ENCODE measurements at places on chromosomes 2 and 18. TPM values are rescaled to one million over a fixed set of nuclear protein-coding genes. Genes with fewer than 3 reads are reported as not detected.

- no peaks in the 10 kb centered on the region for H3K36me3 ChIP-seq
- H3K27ac ChIP-seq, result no peak overlapping the region
- no peak for DNase-seq
- no peak overlapping the region for H3K4me3 ChIP-seq
- H3K27me3 ChIP-seq, result no peaks in the 10 kb centered on the region
These were observed 61.0 kb downstream of the MYT1L start for GRCh38 chr2:2269989-2270562.

GRCh38 chr2:164840930-164841718 lies 499 bp downstream of the COBLL1 start:
- H3K4me1 ChIP-seq, result no peaks in the 10 kb centered on the region
- peaks cover 6% of the 10 kb centered on the region for H3K27me3 ChIP-seq

DNA sequence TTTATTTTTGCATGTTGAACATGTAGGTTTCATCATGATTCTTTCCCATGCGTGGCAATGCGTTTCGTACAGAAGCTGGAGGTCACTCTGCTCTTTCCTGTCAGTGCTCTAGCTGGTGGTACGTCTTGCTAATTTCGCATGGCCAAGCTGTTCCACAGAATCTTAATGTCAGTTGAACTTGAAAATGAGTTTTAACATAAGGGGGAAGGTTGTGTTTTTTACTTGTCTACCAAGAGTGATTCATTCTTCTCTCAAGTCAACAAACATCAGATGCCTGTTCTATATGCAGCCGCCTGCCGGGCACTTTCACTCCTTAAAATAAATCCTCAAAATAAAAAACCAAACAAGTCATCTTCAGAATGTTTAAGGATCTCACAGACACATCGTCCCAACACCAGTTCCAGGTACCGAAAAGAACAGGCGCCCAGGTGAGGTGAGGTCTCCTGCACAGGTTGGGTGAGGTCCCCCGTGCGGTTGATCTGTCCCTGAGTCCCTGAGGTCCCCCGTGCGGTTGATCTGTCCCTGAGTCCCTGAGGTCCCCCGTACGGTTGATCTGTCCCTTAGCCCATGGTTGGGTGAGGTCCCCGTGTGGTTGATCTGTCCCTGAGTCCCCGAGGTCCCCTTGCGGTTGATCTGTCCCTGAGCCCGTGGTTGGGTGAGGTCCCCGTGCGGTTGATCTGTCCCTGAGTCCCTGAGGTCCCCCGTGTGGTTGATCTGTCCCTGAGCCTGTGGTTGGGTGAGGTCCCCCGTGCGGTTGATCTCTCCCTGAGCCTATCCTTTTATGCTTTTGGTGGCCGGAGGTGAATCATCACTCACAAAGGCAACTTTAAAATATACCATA lies 57.0 kb upstream of the KCNG2 start:
- no peak overlapping the region for H3K27ac ChIP-seq
- H3K4me1 ChIP-seq, result no peaks in the 10 kb centered on the region
- H3K36me3 ChIP-seq, result peaks cover 51% of the 10 kb centered on the region
- H3K27me3 ChIP-seq, result no peaks in the 10 kb centered on the region

DNA sequence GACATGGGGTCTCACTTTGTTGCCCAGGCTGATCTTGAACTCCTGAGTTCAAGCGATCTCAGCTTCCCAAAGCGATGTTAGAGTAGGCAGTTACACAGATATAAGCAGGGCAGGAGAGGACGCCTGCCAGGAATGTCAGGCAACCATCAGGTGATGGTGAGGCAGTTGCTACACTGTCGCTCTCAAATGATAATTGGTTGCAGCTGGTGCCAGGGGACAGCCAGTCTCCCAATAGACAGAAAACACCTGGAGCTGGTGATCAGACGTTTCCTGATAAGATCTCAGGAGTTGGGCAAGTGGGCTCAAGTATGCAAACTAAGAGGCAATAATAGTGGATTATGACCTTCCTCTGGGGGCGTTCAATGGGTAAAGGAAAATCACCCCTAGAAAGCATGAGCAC lies 163.1 kb upstream of the RGPD4 start:
- DNase-seq, result no peak
- no peaks in the 10 kb centered on the region for H3K36me3 ChIP-seq
- no peaks in the 10 kb centered on the region for H3K27me3 ChIP-seq
- no peak overlapping the region for H3K4me3 ChIP-seq

- no peaks in the 10 kb centered on the region for H3K36me3 ChIP-seq
- DNase-seq, result no peak
- no peak overlapping the region for H3K4me3 ChIP-seq
These were observed 43.0 kb upstream of the DSG1 start for GRCh38 chr18:31274931-31275330.

DNA sequence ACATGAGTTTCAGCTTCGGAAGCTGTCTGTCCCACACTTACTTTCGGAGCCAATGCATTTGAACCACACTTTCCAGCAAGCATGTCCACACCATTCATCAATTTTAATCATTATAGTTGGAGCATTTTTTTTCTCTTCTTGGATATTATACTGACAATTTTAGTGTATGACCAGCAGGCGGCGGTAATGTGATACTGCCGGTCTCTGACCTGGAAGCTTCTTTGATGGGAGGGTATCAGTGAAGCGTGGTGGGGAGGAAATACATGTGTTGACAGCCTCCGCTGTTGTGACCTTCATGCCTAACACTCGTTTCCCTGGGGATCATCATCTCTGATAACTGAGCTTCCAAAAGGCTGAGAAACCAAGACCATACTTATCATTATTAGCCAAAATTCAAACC lies 231.7 kb downstream of the GBX2 start:
- peaks cover 4% of the 10 kb centered on the region for H3K36me3 ChIP-seq
- peaks cover 21% of the 10 kb centered on the region for H3K4me1 ChIP-seq
- no peak for DNase-seq
- no peaks in the 10 kb centered on the region for H3K27me3 ChIP-seq

GRCh38 chr2:171095014-171095582 lies 65.6 kb downstream of the TLK1 start:
- no peaks in the 10 kb centered on the region for H3K27me3 ChIP-seq
- no peak for DNase-seq
- H3K36me3 ChIP-seq, result 0 out of 2 replicates have a peak, but pooled peaks cover 3% of the 10 kb centered on the region
- H3K27ac ChIP-seq, result no peak overlapping the region

GRCh38 chr2:43210467-43211303 lies 15.7 kb downstream of the ZFP36L2 start:
- no peaks in the 10 kb centered on the region for H3K36me3 ChIP-seq
- H3K27me3 ChIP-seq, result no peaks in the 10 kb centered on the region
- no peak overlapping the region for H3K4me3 ChIP-seq
- peaks cover 8% of the 10 kb centered on the region for H3K4me1 ChIP-seq

- H3K27me3 ChIP-seq, result peaks cover 28% of the 10 kb centered on the region
- H3K36me3 ChIP-seq, result no peaks in the 10 kb centered on the region
- DNase-seq, result peak; percentile 22
- no peak overlapping the region for H3K4me3 ChIP-seq
- H3K27ac ChIP-seq, result no peak overlapping the region
These were observed 259.1 kb upstream of the AGAP1 start for GRCh38 chr2:235234736-235235135.

DNA sequence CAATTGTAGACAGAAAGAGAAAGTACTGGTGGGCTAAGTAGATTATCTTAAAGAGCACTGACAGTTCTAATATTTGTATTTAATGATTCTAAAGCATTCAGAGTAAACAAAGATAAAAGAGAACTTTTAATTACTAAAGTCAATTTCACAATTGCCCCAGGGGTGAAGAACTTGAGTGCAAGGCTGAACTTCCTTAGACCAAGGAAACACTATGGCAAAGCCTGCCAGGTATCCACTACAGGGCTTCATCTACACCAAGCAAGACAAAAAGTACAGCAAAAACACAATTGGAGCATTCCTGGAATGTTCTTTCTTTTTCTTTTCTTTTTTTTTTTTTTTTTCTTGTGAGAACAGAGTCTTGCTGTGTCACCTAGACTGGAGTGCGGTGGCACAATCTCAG lies 46.9 kb upstream of the NDUFV2 start:
- H3K4me3 ChIP-seq, result no peak overlapping the region
- peaks cover 3% of the 10 kb centered on the region for H3K4me1 ChIP-seq
- no peaks in the 10 kb centered on the region for H3K36me3 ChIP-seq
- H3K27me3 ChIP-seq, result no peaks in the 10 kb centered on the region
- no peak overlapping the region for H3K27ac ChIP-seq
- DNase-seq, result no peak

- H3K27me3 ChIP-seq, result no peaks in the 10 kb centered on the region
- no peak for DNase-seq
- no peak overlapping the region for H3K4me3 ChIP-seq
- no peaks in the 10 kb centered on the region for H3K36me3 ChIP-seq
- no peaks in the 10 kb centered on the region for H3K4me1 ChIP-seq
These were observed 33.6 kb upstream of the ZSWIM2 start for GRCh38 chr2:186882511-186883071.

- DNase-seq, result peak; percentile 28
- H3K4me1 ChIP-seq, result peaks cover 3% of the 10 kb centered on the region
- H3K27ac ChIP-seq, result no peak overlapping the region
- no peaks in the 10 kb centered on the region for H3K36me3 ChIP-seq
These were observed 22.7 kb upstream of the INHBB start for GRCh38 chr2:120323214-120323613.

GRCh38 chr2:16656784-16657391 lies 8.7 kb downstream of the CYRIA start:
- DNase-seq, result no peak
- H3K27me3 ChIP-seq, result peaks cover 2% of the 10 kb centered on the region
- H3K4me3 ChIP-seq, result no peak overlapping the region
- H3K4me1 ChIP-seq, result peaks cover 18% of the 10 kb centered on the region
- peaks cover 2% of the 10 kb centered on the region for H3K36me3 ChIP-seq

DNA sequence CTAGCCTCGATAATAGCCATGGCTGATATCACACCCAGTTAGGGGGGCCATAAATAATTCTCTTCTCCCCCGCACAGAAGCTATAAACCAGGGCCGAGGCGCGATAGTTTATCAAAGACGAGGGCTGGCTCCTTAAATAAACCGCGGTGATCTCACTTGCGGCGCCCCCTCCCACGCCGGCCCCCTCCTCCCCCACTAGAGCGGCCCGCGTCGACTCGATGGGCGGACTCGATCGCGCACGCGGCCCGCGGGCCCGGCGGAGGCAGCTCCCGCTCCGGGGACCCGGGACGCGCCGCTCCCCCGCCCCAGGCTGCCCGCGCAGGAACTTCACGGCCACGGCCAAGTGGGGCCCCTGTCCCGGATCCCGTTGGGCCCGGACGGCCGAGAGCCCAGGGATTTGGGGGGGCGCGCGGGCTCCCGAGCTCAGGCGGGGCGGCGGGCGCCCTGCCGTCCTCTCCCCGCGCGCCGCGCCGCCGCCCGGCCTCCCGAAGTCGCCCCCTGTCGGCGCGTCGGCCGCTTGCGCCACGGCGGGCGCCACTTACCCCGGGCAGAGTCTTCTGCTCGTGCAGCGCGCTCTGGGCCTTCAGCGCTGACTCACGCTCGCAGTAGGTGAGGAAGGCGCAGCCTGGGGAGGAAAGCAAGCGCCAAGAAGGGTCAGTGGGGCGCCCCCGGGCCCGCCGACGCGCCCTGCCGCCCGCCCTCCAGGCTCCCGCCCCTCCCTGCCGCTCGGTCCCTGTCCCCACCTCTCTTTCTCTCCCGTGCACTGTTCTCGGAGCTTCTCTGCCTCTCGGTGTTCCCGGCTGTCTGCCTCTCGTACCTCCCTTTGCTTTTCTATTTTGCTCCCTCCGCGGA lies 80.4 kb downstream of the CELF4 start:
- no peak overlapping the region for H3K4me3 ChIP-seq
- no peaks in the 10 kb centered on the region for H3K36me3 ChIP-seq
- peak; percentile 5 for DNase-seq
- no peak overlapping the region for H3K27ac ChIP-seq
- peaks cover 27% of the 10 kb centered on the region for H3K27me3 ChIP-seq

DNA sequence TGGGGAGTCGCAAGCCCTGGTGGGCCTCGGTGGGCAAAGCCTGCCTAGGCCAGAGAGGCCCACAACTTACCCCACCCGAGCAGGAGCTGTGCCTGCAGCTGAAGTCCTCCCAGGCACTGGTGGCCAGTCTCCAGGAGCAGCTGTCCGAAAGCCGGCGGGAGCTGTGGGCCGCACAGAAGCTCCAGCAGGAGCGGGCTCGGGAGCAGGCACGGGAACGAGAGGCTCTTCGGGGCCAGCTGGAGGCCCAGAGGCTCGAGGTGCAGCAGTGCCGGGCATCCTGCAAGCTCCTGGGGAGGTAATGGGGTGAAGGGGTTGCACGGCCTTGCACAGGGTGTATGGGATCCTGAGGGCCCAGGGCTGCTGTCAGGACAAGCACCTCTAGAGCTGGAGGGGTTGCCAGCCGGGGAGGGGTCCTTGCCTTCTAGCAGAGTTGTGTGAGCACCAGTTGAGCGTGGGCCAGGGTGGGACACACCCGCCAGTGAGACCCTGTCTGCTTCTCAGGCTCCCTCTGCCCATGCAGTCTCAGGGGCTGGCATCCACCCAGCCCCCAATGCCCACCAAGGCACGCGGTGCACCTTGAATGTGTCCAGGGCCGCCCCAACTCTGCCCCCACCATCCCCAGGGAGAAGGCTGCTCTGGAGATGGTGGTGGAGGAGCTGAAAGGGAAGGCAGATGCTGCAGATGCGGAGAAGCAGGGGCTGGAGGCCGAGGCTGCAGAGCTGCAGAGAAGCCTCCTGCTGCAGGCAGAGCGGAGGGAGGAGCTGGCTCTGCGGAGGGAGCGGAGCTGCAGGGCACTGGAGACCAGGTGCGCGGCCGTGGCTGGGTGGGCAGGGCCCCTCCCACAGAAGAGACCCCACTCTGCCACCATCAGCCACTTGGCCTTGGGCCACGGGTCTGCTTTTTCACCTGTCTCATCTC lies 27.2 kb downstream of the CROCC2 start:
- peaks cover 27% of the 10 kb centered on the region for H3K27me3 ChIP-seq
- no peak overlapping the region for H3K4me3 ChIP-seq
- H3K27ac ChIP-seq, result no peak overlapping the region
- no peak for DNase-seq

DNA sequence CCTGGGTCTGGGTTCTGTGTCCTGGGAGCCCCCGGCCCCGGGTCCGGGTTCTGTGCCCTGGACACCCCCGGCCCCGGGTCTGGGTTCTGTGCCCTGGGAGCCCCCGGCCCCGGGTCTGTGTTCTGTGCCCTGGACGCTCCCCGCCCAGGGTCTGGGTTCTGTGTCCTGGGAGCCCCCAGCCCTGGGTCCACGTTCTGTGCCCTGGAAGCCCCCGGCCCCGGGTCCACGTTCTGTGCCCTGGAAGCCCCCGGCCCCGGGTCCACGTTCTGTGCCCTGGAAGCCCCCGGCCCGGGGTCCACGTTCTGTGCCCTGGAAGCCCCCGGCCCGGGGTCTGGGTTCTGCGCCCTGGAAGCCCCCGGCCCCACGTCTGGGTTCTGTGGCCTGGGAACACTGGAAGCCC lies 253.9 kb downstream of the TWIST2 start:
- no peak for DNase-seq
- H3K27me3 ChIP-seq, result no peaks in the 10 kb centered on the region
- H3K27ac ChIP-seq, result no peak overlapping the region
- H3K4me3 ChIP-seq, result no peak overlapping the region
- H3K4me1 ChIP-seq, result no peaks in the 10 kb centered on the region

Gene FZD7
- total RNA-seq, result 62.4 TPM

Gene AQP12A
- not detected for total RNA-seq

Gene RNF125
- total RNA-seq, result under 0.01 TPM

Gene PRSS56
- not detected for total RNA-seq
